ENCODE measurements at places on chromosomes 13 and 19.

- DNase-seq, result no peak
These were observed 2.3 kb downstream of the GRK1 start for GRCh38 chr13:113669231-113669754.

DNA sequence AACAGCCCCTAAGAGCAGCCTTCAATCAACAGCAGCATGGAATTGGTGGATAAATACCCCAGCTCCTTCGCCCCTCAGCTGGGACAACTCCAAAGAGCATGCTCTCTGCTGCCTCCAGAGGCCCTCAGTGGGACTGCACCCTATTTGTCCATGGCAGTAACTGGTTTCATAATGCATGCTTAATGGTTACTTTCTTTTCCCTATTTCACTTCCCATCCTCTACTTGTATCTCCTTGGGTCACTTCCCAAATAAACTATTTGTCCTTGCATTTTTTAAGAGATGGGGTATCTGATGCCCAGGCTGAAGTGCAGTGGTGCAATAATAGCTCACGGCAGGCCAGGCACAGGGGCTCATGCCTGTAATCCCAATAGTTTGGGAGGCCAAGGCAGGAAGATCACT, 13.5 kb upstream of the TPM4 start:
- DNase-seq, result no peak

- peak; percentile 12 for DNase-seq
These were observed 175.2 kb downstream of the TDRD3 start for GRCh38 chr13:60572003-60572798.

GRCh38 chr19:33450689-33451088, 70.9 kb downstream of the PEPD start:
- no peak for DNase-seq

DNA sequence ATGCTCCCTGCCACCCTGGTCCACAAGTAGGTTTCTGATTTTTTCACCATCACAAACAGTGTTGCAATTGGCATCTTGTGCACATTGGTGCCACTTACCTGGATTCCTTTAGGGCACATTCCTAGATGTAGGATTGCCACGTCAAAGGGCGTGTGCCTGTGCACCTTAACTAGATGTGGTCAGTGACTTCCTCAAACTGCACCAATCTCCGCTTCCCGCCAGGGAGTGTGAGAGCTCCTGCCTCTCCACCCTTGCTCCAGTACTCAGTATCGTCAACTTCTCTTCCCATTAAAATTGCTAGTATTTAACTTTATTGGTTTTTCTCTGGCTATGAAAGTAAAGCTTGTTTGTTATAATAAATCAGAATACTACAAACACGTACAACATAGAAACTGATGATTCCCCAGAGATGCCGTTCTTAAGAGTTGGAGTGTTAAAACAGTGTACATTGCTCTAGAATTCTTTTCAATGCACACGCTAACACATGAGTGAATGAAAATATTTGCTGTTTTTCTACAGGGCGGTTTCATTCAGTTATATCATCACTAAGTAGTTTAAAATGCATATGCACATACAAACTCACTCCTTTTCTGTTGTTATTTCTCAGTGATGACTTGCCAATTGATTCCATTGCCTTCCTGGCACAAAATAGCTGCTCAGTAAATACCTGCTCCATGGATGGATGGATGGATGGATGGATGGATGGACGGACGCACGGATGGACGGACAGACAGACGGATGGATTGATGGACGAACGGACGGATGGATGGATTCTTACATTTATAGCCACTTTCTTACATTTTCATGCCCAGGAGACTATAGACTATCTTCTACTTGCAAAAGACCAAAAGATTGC, 23.4 kb downstream of the CCNE1 start:
- no peak for DNase-seq

- DNase-seq, result no peak
These were observed 12.5 kb downstream of the ANKRD10 start for GRCh38 chr13:110902370-110902769.

GRCh38 chr19:13588957-13589833, 82.9 kb upstream of the CACNA1A start:
- DNase-seq, result peak; percentile 22

- peak; percentile 80 for DNase-seq
These were observed 1.5 kb downstream of the MYADM start for GRCh38 chr19:53868892-53869804.

DNA sequence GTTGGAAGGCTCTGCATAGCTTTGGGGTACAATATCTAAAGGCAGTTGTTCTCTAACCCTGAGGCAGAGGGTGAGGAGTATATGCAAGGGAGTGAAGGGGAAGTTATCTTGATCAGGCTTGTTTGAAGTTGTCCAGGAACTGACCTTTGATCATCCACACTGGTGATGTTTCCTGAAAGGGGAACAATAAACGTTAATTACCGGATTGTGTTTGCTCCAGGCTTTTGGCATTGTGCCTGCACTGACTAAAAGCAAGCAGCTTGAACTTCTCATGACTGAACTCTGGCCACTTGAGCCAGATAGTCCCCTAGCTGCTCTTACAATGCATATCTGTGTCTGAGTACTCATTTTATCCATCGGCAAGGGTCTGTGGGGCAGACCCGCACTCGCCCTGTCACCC, 27.0 kb upstream of the ZNF726 start:
- no peak for DNase-seq

DNA sequence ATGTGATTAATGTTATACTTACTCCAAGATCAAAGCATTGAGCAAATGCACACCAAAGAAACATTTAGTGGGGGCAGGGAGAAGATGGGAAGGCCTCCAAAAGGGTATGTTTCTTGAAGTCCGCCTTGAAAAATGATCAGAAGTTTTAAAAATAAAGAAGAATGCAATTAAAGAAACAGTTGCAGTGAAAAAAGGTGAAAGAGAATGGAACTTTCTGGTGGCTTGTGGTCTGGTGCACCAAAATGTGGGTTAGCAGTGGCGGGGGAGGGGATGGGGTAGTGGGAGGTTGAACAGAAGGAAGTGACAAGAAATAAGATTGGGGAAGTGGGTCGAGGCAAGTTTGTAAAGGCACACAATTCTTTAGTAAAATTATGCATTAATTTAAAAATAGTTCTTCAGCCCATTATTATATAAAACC, 2.5 kb downstream of the LCP1 start:
- DNase-seq, result no peak

GRCh38 chr13:99316657-99317256, 9.6 kb upstream of the GPR183 start:
- no peak for DNase-seq

- DNase-seq, result peak; percentile 15
These were observed 8.8 kb downstream of the SPPL2B start for GRCh38 chr19:2337329-2337707.

GRCh38 chr19:38262585-38263268, 1.6 kb upstream of the SPINT2 start:
- no peak for DNase-seq

DNA sequence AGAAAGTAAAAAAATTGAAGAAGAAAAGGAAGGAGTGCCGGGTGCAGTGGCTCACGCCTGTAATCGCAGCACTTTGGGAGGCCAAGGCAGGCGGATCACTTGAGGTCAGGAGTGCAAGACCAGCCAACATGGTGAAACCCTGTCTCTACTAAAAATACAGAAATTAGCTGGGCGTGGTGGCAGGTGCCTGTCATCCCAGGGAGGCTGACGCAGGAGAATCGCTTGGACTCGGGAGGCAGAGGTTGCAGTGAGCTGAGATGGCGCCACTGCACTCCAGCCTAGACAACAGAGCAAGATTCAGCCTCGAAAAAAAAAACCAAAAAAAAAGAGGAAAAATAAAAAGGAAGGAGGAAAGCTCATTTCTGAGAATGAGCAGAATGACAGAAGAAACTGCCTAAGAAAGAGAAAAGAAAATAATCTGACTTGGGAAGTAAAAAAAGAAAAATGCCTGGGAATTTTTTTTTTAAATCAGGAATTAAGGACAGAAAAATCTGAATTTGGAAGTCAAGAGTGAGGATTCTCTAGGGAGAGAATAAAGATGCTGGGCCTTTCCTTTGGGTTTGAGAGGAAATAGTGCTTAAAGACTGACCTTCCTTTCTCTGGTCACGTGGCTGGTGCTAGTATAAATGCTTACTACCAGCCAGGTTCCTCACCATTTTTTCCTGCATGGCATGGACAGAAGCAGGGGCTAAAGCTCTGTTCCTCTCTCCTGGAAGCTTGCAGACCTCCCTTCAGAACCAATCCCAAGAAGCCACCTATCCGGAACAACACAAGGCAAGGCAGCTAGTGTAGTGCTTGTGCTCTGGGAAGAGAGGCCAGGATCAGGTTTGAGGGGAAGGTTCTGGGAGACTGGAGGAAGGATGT, at the start of gene FFAR2:
FFAR2 (plus strand) TSS at position 652 of the 864 bp plus-strand sequence. CDS start 1,458 bp downstream, outside the sequence.
- DNase-seq, result no peak

DNA sequence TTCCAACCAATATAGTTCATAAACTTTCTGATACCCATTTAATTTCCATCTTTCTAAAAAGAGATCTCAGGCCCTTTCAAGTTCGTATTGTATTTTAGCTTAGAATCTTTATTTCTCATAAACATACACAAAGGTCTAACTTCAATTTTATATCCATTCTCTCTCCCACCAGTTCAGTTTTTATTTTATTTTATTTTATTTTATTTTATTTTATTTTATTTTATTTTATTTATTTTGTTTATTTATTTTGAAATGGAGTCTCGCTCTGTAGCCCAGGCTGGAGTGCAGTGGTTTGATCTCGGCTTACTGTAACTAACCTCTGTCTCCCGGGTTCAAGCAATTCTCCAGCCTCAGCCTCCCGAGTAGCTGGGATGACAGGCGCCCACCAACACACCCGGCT, 552.8 kb downstream of the SLITRK5 start:
- no peak for DNase-seq

DNA sequence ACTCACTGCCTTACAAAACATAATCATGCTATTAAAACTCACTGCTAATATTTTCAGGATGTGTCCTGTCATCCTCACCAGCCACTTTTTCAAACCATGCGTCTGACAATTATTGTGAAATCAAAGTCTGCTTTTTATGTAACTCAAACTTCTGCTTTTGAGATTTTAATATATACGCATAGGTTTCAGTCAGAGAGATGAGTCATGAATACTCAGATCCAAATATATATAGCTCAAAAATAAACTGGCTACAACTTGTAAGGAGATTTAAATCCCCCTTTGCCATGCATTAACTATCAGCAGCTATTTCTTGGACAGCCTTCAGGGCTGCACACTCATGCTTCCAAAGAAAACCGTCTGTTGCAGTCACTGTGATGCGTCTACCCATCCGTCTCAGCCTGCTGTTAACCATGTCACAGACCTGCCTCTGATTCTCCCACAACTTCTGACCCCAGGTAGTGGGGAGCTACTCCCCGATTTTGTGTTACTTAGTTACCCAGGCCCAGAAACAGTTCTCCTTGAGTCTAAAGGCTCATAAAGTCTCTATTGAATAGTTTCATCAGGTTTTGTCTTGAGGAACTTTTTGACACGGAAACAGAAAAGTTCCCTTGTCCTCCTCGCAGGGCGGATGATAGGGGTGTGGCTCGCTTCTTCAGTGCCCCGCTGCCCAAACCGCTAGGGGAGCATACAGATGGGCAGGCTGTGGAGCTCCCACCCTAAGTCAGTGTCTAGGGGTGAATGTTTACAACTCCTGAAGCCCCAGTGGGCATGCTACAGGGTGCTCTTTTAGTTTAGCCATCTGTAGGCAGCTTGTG, 33.8 kb upstream of the SGCG start:
- peak; percentile 44 for DNase-seq

- no peak for DNase-seq
These were observed 3.9 kb upstream of the FAM216B start for GRCh38 chr13:42777467-42777866.

GRCh38 chr13:74047931-74048600, 86.1 kb downstream of the KLF12 start:
- DNase-seq, result no peak

DNA sequence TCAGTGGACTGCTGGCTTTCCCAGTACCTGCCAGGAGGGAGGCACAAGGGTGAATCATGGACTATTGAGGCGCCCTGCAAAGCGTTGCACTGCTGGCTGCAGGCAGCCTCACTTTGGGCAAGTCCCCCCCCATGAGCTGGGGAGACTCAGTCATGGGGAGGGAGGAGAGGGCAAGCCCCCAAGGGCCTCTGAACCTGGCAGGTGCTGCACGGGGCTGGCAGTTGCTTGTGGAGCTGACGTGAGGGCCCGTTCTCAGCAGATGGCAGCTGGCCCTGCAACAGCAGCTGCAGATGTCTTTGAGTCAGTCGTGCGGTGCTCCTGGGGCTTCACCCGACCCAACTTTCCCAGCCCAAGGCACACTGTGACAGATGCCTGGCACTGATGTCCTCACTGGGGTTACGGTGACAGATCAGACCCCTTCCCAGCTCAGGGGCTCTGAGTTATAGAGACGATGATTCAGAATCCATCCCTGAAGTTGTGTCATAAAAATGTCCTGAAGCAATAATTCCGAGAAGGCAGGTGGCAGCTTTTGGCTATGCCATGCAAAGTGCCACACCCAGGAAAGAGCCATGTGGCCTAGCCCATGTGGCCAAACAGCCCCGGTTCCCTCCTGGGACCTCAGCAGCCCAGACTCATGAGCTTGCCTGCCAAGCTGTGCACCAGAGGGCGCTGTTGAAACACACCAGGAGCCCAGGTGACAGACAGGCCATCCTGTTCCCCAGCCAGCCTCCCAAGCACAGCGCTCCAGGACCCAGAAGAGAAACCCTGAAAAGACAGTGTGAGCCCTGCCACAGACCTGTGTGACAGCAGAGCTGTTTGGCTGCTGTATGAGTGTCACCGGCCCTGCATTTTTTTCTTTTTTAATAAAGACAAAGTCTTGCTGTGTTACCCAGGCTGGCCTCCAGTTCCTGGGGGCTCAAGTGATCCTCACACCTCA, 53.6 kb upstream of the LDLR start:
- DNase-seq, result peak; percentile 47

DNA sequence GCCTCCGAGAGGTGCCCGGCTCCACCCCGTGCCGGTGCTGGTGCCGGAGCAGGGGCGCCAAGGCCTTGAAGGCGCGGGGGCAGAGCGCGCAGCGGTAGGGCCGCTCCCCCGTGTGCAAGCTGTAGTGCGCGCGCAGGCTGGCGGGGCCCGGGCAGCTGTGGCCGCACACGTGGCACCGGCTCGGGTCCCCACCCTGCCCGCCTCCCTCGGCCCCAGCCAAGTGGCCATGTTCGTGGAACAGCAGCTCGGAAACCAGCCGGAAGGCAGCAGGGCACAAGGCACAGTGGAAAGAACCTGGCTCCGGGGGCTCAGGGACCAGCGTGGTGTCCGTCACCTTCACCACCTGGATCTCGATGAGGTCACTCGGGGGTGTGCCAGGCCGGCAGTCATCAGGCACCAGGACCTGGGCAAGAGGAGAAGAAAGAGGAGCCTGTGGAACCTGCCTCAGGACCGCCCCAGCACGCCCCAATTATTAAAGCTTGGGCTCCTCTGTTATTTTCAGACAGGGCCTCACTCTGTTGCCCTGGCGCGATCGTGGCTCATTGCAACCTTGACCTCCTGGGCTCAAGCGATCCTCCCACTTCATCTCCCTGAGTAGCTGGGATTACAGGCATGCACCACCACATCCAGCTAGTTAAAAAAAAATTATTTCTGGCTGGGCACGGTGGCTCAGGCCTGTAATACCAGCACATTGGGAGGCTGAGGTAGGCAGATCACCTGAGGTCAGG, 2.0 kb downstream of the ZNF784 start:
- DNase-seq, result no peak

DNA sequence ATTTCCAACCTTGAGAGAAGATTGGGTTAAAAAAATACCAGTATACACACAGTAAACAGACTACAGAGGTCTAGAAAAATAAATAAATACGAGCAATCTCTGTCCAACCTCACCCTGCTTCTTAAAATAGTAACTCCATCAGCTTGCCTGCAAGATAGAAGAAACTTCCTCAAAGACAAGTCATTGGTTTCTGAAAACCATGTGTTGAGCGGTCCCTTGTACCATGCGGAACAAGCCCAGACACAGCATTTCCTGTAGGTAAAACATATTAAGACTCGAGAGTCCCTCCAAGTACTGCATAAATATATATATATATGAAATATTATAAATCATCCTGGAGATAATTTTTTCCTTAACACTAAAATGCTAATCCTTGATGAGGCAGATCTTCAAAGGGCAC, 157.4 kb downstream of the MZT1 start:
- no peak for DNase-seq
